Sciatic nerve (tissue), 2 donors: ENCODE measurements at places on chromosomes 6 and 20. TPM values are rescaled to one million over a fixed set of nuclear protein-coding genes. Genes with fewer than 3 reads are reported as not detected.

- no peak for DNase-seq
Measured at GRCh38 chr6:131471331-131471730, 101.7 kb upstream of the ARG1 start.

GRCh38 chr20:8153281-8153908 lies 21.3 kb downstream of the PLCB1 start:
- DNase-seq: no peak

CGA gene
- not detected for total RNA-seq

TRPC4AP gene
- 50.4 TPM for total RNA-seq
